Activated CD4-positive, alpha-beta T cell treated with anti-CD3 and anti-CD28 coated beads for 1 hour (primary cell): ENCODE measurements at places on chromosomes 5 and 9.

- no peak for DNase-seq
Observed at GRCh38 chr9:111095441-111095840, 57.2 kb upstream of the LPAR1 start.

GRCh38 chr5:14041528-14042192, 97.2 kb upstream of the DNAH5 start:
- no peak for DNase-seq

GRCh38 chr5:13179407-13180087, 764.9 kb downstream of the DNAH5 start:
- no peak for DNase-seq

GRCh38 chr5:67192719-67193438, 3.7 kb downstream of the CD180 start:
- DNase-seq = no peak

GRCh38 chr5:168844922-168845296, 265.7 kb upstream of the PANK3 start:
- DNase-seq = no peak

DNA sequence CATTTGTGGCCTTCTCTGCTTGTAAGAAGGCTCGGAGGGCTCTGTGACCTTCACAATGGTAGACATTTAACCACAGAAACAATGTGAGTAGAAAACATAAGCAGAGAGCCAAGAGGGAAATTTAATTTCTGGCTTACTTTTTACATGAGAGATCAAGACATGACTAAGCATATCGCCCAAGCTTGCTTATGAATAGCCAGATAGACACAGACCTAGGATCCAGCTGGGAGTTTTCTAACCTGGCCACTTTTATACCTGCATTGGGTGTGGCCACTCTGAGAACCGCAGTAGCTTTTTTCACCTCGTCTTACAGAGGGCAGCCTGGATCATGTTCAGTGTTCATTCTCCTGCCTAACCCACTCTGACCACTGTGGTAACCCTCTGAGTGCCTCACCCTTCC, 244.9 kb upstream of the KCNN2 start:
- no peak for DNase-seq

DNA sequence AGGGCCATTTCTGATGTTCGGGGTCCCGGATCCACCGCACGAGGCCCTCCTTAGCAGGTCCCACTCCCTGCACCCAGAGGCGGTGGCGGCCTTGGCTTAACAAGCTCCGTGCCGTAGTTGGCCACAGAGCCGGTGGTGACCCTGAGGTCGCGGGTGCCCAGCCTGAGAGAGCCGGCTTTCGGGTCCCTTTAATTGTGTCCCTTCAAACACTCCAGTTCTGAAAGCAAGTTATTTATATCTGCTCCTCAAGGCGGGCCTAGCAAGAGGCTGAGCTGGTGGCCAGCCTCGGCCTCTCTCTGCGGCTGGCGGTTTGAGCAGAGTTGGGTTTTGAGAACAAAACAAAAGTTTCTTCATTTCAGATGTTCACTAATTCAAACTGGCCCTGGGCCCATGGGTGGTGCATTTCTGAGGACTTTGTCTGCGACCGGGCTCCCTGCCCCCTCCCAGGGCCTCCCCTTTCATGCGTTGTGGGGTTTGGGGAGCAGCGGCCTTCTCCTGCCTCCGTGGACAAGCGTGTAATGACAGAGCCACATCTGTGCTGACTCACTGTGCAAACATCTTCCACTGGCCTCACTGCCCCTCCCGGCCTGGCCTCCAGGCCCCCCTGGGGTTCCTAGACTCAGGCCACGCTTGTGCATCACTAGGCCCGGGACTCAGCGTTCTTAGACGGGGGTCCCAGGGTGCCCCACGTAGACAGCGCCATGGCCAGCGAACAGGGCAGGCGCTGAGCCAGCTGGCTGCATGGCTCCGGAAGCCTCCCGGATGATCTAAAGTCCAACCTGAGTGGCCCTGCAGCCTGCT, 49.4 kb upstream of the COL5A1 start:
- peak; percentile 2 for DNase-seq

DNA sequence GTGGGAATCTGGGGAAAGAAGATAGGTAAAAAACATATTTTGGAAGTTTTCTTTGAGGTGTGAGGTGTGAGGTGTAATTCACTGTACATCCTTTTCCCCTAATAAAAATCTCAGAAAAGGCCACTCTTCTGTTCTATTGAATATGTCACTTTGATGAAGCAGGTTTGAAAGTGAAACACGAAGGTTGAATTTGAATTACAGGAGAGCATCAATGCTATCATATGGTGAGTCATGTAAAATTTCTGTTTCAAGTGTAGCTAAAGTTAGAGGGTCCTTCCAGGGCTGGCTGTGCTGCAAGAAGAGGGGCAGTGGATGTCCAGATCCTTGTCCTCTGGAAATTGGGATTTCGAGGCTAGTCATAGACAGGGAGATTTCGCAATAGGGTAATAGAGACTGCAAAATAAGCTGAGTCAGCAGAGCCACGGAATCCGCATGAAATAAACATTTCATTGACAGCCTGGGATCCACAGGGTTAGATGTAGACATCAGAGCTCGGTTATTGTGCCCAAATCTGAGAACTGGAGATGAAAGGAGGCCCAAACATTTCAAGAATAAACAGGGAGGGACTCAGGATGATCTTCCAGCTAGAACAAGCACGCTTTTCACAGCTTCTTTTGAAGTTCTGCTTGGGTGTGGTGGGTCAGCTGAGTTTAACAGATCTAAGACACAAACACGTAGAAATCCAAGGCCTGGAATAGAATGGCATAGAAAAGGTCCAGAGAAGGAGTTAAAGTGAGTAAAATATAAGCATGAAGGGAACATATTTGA, 194.4 kb upstream of the CDKN2B start:
- DNase-seq = no peak
